ENCODE measurements at places on chromosomes 4 and X. TPM values are rescaled to one million over a fixed set of nuclear protein-coding genes. Genes with fewer than 3 reads are reported as not detected.

The KCTD8 gene
- total RNA-seq: not detected

The GYG2 gene
- 4.8 TPM for total RNA-seq

The SPANXN4 gene
- total RNA-seq: not detected

The CXXC4 gene
- not detected for total RNA-seq

The ASB12 gene
- total RNA-seq: not detected

The H2AZ1 gene
- total RNA-seq: 649 TPM

The MGAT4D gene
- total RNA-seq: not detected

The TMSB15B gene
- 6.1 TPM for total RNA-seq

The TSC22D3 gene
- total RNA-seq: 90.2 TPM

The TBX22 gene
- total RNA-seq: not detected

The GLRB gene
- total RNA-seq: 1.2 TPM

The RPL36A gene
- total RNA-seq: 2,495 TPM

The SPATA4 gene
- 0.22 TPM for total RNA-seq

All from A549 treated with ZK216348 at 1 μM for 4 hours (cell line).